Forelimb muscle (tissue), 1 donor: ENCODE measurements at places on chromosomes 16 and 17. TPM values are rescaled to one million over a fixed set of nuclear protein-coding genes. Genes with fewer than 3 reads are reported as not detected.

GRCh38 chr16:82695806-82696205 is 69.0 kb downstream of the CDH13 start:
- DNase-seq = no peak

DNA sequence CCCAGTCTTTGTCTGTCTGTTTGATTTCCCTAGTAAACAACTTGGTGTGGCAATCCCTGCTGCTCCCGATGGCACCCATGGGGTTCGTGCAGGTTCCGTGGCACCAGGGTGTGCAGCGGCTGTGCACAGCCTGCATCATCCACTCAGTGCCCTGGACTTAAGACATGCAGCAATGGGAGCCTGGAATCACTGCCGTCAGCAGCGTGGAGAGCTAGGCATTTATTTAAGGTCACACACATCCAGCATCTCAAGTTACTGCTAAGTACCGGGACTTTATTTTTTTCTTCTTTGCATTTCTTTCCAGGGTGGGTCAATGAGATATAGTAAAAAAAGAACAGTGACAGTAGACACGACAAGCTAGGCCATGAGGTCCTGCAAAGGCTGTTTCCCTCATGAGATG is 2.8 kb downstream of the DHRS7C start:
- no peak for DNase-seq

GRCh38 chr16:68539711-68540239 is 684 bp downstream of the ZFP90 start:
- DNase-seq = no peak

- no peak for DNase-seq
These were observed 5.8 kb upstream of the MRPL58 start for GRCh38 chr17:75006653-75007052.

DNA sequence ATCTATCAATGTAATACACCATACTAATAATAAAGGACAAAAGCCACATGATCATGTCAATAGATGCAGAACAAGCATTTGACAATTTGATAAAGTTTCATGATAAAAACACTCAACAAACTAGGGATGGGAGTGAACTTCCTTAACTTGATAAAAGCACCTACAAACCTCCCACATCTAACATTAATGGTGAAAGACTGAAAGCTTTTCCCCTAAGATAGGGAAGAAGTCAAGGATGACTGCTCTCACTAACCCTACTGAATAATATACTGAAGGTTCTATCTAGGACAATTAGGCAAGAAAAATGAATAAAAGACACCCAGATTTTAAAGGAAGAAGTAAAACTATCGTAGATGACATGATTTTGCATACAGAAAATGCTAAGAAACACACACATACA is 10.4 kb upstream of the DYNLL2 start:
- DNase-seq = no peak

Gene CACNG3
- polyA plus RNA-seq = not detected
